ENCODE measurements at places on chromosomes 1 and 21.
A peak's percentile ranks its signal among the peaks of the same experiment; 100 is the strongest.

DNA sequence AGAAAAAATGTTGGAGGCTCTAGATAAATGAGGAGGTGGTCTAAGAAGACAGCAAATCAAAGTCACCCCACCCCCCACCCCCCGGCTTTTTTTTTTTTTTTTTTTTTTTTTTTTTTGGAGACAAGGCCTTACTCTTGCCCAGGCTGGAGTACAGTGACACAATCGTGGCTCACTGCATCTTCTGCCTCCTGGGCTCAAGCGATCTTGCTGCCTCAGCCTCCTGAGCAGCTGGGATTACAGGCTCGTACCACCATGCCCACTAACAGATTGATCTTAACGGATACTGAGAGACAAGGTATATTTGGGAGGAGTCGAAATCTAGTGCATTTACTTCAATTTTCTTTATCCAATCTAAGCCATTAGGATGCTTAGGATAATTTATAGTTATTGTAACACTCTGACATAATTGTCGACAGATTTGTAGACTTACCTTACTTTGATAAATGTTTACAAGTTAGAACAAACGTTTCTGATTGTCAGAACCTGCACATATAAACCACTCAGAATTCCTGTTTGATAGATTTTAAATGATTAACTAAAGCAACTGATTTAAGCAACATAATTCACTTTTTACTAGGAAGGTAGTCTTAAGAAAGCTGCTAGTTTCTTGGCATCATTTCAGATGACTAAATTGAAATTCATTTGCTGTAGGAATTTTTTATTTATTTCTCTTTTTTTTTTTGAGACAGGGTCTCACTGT is 33.7 kb upstream of the NBL1 start:
- no peak for DNase-seq

- DNase-seq: no peak
Measured at GRCh38 chr1:2497891-2498290, 21.8 kb downstream of the PLCH2 start.

DNA sequence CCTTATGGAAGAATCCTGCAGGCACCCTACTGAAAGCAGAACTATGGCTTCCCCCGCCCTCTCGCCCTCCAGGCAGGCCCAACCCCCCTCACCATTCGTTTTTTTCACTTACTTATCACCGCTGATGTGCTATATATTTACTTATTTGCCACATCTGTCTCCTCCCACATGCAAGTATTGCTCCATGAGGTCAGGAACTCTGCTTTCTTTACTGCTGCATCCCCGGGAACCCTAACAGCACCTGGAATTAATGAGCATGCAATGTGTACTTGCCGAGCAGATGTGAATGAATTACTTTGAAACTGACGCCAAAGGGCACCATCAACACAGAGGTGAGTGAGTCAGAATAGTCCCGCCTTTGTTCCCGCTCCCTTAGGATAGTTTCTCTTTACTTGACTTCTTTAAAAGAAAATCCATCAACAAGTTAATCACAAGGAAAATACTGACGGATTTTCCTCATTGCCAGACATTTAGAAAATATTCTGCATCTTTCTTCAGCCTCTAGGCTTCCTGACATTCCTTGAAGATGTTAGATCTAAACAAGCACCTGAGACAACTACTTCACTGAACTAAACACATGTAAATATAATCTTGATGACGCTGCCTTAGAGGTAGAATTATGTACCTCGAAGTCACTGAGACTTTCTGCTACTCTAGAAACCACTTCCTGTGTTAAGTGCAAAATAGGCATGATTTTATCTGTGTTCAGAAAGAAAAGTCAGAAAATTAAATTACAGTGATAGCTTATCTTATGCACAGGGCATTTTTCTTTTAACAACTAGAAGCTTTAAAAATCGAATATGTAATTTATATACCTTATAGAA is 17.5 kb upstream of the RAB4A start:
- DNase-seq: peak; percentile 77

GRCh38 chr1:226787638-226788037 is 48.6 kb upstream of the ITPKB start:
- DNase-seq: no peak

- no peak for DNase-seq
Measured at GRCh38 chr1:222787729-222788128, 27.1 kb upstream of the DISP1 start.

- DNase-seq: no peak
Measured at GRCh38 chr1:3052501-3052900, 16.5 kb upstream of the PRDM16 start.

- peak; percentile 37 for DNase-seq
Measured at GRCh38 chr21:42232176-42232825, 13.4 kb downstream of the ABCG1 start.

GRCh38 chr1:36366091-36366661 is 19.5 kb downstream of the STK40 start:
- DNase-seq: peak; percentile 73
